CD4-positive, alpha-beta T cell treated with Interleukin-4 for 1 hour (primary cell): ENCODE measurements at places on chromosomes 5 and 9.

- DNase-seq = peak; percentile 43
Observed at GRCh38 chr5:103224118-103224893, 34.3 kb upstream of the MACIR start.

- no peak for DNase-seq
Observed at GRCh38 chr5:173152547-173152946, 8.2 kb downstream of the BNIP1 start.

- no peak for DNase-seq
Observed at GRCh38 chr9:125948887-125949596, 201.9 kb downstream of the PBX3 start.

DNA sequence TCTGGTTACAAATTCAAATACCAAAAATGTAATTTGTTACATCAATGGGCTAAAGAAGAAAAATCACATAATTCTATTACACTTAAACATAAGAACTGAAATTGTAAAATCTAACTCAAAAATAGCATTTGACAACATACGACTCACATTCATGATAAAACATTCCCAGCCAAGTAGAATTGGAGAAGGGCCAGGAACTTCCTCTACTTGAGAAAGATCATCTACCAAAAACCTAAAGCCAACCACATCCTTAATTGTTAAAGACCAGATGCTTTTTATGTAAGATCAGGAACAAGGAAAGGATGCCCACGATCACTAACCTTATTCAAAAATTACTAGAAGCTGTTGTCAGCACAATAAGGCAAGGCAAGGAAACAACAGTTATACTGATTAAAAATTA, 1819.8 kb upstream of the C9orf72 start:
- DNase-seq = no peak

- no peak for DNase-seq
Observed at GRCh38 chr5:92836855-92837755, 743.9 kb downstream of the NR2F1-AS1 start.

DNA sequence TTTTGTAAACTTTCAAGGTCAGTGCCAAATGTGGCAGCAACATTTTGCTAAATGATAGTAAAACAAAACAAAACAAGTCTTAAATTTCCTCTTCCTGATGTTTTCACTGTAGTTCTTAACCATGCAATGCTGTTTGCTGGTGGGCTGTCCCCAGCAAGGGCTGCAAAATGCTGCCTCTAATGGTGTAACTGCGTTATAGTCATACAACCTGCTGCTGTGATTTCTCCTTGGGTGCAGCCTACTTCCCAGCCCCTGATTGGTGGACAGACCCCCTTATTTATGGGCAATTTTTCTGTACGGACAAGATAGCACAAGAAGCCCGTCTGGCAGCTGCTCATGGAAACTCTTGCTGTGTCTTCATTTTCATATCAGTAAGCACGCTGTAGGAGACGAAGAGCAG, 26.6 kb upstream of the PIP5K1B start:
- no peak for DNase-seq
